Ureter (tissue), 1 donor: ENCODE measurements at places on chromosomes 11 and 22. TPM values are rescaled to one million over a fixed set of nuclear protein-coding genes. Genes with fewer than 3 reads are reported as not detected.

FOXRED2 gene
- 15.3 TPM for total RNA-seq

DTX4 gene
- total RNA-seq = 126 TPM

- no peak for DNase-seq
These were observed 171.4 kb upstream of the FAT3 start for GRCh38 chr11:92053216-92053615.

- DNase-seq = no peak
These were observed 664 bp upstream of the ZC3H7B start for GRCh38 chr22:41300661-41301060.

C11orf16 gene
- total RNA-seq = not detected

DNA sequence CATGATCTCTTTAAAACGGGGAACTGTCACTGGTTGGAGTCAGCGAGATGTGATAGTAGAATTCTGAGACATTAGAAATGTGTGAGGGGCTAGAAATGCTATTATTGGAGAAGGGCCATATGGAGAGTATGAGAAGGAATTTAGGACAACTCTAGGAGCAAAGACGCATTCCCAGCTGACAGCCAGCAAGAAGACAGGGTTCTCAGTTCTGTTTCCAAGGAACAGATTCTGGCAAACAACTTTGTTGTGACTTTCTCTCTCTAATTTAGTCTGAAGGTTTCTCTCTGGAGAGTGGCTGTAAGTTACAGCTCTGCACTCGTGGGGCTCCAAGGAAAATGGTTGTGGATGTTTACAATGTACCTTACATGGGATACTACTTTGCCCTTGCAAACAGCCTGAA, 876.3 kb downstream of the FAM181B start:
- DNase-seq = no peak

DNA sequence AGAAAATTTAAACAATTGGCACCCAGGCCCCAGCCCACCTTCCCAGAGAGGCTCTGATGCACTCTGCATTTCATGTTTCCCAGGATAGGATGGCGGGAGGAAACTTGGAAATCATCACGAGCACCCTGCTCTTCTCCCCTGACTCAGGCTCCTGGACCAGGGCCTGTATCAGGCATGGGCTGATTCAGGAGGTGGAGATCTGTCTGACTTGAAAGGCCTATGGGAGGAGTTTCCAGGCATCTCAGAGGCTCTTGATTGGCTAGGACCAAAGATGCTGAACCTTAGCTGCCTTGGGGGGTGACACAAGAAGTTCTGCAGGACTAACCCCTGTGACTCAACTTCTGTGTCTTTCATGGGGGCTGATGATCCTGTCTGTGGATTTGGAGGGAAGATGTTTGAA, 106.2 kb downstream of the PKNOX2 start:
- DNase-seq = no peak

GRCh38 chr22:23622634-23623033, 9.5 kb downstream of the DRICH1 start:
- no peak for DNase-seq

DNA sequence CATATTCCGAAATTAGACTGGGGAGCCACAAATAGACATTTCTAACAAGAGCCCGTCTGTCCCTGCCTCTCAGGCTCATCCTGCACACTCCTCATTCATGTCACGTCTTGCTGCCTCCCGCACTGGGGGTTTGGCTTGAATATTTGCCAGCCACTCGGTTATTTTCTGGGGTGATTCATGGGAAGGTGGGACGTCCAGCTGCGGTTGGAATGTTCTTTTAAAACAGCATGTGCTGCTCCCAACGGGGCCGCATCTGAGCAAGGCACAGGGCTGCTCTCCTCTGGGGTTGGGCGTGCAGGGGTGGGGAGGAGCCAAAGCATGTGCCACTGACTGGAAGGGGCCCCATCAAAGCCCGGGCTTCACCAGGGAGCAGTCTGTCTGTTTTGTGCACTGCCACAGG, 25.9 kb upstream of the SLC5A4 start:
- no peak for DNase-seq

LAYN gene
- total RNA-seq = 8.6 TPM

OR51E1 gene
- total RNA-seq = 0.86 TPM

DNA sequence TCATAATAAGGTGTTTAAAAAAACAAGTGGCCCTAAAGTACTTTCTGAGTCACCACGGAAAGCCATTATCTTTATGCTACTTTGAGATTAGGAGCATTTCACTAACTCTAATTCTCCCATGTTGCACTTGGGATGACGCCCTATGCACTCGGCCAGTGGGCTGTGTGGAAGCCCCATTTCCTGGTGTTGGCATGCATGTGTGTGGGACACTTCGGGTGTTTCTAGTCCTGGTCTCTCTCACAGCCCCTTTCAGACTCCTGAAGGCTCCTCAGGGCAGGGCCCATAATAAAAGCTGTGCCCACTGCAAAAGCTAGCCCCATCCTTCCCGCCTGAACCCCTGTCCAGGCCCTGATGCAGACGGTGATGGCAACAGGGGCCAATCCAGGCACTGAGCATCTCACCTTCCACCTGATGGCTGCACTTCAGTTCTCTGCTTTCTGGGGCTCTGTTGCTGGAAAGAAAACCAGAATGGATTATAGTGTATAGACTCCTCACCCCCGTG, 14.9 kb upstream of the FXYD2 start:
- DNase-seq = no peak

GRCh38 chr11:65471447-65471891, 27.4 kb upstream of the MALAT1 start:
- DNase-seq = peak; percentile 84

DNA sequence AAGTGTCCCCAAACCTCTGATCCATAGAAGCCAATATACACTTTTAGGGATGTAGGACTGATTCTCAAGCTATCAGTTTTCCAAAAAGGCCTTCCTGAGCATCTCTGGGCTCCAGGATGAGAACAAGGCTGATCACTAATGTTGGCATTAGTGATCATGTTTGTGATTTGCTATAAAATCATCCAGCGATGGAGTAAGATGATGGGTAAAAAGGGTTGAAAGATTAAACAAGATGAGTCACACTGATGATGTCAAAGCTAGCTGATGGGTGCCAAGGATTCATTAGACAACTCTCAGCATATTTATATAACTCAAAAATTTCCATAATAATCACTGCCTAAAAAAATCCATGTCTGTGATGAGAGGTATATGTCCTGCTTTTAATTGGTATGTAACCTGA, 42.8 kb downstream of the ZNF280B start:
- DNase-seq = no peak

GRCh38 chr22:39646398-39647063, 76.0 kb downstream of the CACNA1I start:
- DNase-seq = no peak

SMIM35 gene
- 0.13 TPM for total RNA-seq

DNA sequence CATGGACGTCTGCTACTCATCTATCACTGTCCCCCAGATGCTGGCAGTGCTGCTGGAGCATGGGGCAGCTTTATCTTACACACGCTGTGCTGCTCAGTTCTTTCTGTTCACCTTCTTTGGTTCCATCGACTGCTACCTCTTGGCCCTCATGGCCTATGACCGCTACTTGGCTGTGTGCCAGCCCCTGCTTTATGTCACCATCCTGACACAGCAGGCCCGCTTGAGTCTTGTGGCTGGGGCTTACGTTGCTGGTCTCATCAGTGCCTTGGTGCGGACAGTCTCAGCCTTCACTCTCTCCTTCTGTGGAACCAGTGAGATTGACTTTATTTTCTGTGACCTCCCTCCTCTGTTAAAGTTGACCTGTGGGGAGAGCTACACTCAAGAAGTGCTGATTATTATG, 9.2 kb upstream of the OR9Q2 start:
- no peak for DNase-seq

TRIM51 gene
- not detected for total RNA-seq

ZNF215 gene
- total RNA-seq = 9.6 TPM

- DNase-seq = no peak
These were observed 14.8 kb upstream of the MFNG start for GRCh38 chr22:37500745-37501609.

GRCh38 chr11:87316491-87316890, 278.8 kb downstream of the TMEM135 start:
- no peak for DNase-seq

CRYBB3 gene
- not detected for total RNA-seq

DNA sequence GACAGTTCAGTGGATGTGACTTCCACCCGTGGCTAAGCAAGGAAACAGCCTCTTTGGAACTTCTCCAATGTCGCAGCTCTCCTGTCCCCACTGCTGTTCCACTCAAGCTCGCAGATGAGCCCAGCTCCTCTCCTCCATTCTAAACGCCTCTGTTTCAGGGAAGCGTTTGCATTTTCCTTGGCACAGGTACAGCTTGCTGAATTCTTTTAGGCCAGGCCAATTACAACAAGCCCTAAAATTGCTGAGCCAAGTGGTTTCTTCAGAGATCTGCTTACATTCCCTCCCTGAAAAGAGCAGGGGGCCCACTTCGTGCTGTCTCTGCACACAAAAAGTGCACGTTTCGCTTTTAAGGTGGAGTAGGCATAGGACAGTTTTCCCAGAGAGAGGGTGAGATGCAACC, 91.5 kb upstream of the BLID start:
- DNase-seq = peak; percentile 60

SAA4 gene
- not detected for total RNA-seq

- no peak for DNase-seq
These were observed 766.2 kb upstream of the LRRC4C start for GRCh38 chr11:42225664-42226063.

DNA sequence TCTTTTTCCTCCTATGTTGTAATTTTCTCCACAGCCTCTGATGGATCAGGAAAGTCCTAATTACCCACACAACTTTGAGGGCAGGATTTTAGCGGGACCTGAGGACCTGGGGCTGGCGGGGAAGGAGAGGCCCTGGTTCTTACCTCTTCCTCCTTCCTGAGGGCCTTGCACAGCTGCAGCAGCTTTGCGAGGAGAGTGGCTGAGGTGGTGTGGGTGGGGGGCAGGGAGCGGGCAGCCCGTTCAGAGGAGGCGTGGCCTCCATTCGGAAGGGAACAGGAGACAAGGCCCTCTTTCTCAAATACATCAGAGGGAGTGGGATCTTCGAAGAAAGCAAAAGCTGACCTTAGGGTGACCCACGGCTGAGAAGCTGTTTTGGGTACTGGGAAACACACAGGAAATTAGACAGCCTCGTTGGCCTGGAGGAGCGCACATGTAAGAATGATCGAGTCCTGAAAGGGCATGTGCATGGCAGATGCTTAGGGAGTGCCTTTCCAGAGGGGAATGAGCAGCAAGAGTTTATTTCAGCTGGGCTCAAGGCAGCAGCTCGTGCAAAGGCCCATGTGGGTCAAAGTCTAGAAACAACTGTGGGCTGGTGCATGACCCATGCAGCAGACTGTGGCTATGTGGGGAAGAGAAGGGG, 76.6 kb upstream of the NARS2 start:
- DNase-seq = no peak

JAML gene
- 13.9 TPM for total RNA-seq

DNA sequence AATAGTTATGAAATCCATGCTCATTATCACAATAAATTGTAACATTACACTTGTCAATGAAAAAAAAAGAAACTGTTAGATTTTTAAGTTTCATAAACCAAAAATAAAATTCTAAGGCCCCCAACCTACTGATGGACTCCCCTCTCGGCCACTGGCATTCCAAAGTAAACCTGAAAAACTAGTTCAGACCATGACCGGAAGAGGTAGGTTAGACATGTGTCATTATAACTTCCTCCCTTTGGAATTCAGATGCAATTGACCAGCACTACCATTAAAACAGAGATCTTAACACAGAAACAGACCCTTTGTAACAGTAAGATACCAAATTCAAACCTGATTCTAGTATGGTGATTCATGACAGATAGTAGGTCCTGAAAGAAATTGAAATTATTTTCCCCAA, 12.9 kb downstream of the OR10A6 start:
- DNase-seq = no peak

- DNase-seq = no peak
These were observed 677.6 kb downstream of the NTM start for GRCh38 chr11:132048040-132048439.

DGCR8 gene
- total RNA-seq = 49.0 TPM

GRCh38 chr11:59302991-59303390, 55.7 kb upstream of the OR5AN1 start:
- no peak for DNase-seq

HTATIP2 gene
- 29.2 TPM for total RNA-seq

- DNase-seq = no peak
These were observed 122.1 kb downstream of the TRIM44 start for GRCh38 chr11:35784699-35785098.

DEFB131B gene
- total RNA-seq = not detected

GRCh38 chr11:92436034-92436920, 211.7 kb downstream of the FAT3 start:
- no peak for DNase-seq

RIMBP3C gene
- 0.29 TPM for total RNA-seq

- no peak for DNase-seq
These were observed 68.6 kb upstream of the TMEM45B start for GRCh38 chr11:129747071-129747470.

DNA sequence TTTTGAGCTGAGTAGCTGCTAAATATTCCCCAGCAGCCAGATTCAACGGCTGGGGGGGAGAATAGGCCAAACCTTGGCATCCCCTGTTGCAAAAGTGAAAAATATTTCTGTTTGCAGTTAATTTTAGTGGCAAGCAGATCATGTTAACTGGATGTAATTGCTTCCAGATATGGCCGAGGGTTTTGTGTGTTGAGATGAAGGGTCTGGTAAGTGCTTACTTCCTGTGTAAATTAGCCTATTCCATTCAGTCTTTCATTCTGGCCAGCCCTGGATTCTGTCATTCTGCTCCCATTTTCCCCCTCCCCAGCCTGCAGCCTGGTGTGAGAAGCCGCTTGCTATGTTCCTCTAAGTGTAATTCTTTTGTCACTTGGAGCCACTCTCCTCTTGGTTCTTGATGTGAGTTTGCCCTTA, 17.4 kb downstream of the ZBTB16 start:
- no peak for DNase-seq

CAPN1 gene
- 598 TPM for total RNA-seq

MYRF gene
- 4.7 TPM for total RNA-seq

DNA sequence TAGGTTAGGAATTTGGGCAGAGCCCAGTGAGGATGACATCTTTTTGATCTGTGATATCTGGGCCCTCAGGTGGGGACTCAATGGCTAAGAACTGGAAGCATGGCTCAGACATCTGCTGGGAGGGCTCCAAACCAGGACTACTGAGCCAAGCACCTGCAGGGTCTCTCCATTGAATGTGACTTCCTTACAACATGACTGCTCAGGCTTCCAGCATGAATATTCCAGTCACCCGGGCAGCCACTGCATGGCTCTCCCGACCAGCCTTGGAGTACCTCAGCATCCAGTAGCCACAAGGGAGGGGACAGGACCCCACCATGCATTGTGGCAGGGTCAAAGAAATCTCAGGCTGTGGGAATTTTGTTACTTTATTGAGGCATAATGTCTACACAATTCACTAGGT, 8.6 kb downstream of the CDC45 start:
- DNase-seq = no peak

GRCh38 chr22:20180245-20180630, 29.4 kb upstream of the CCDC188 start:
- no peak for DNase-seq

DNA sequence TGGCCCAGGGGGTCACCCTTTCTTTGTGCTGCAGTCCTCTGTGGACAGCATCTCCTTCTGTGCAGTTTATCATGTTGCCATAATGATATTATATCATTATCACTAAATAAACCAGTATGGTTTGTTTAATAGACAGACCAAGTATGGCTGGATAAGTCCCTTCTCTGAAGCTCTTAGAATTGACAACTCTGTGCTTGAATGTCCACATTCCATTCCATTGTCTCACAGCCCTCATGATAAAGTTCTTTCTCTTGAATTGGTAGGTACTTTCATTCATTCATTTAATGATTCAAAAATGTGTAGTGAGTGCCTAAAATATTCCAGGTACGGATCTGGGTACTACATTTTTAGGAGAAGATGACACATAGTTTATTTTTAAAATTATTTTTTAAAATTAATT, 7.8 kb downstream of the RPS6KA4 start:
- no peak for DNase-seq

GRCh38 chr11:15258433-15259165, 143.9 kb downstream of the INSC start:
- peak; percentile 44 for DNase-seq
